PC-3 (cell line): ENCODE measurements at places on chromosomes 16 and 17. TPM values are rescaled to one million over a fixed set of nuclear protein-coding genes. Genes with fewer than 3 reads are reported as not detected.

DNA sequence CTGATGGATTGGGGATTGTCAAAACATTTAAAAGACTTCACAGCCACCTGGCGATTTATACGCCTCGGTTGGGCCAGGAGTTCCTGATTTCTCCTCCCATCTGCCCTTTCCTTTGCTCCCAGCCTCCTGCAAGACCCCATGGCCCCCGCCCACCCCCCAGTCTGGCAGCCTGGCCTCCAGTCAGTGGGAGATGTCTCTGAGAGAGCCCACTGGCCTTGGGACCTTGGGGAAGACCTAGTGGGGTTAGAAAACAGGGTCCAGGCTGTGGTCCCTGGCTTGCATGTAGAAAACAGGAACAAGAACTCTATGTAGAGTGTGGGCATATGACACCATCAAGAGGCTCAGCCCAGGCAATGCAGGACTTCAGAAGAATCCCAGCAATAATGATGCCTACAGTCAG lies 209.4 kb upstream of the C16orf82 start:
- DNase-seq = no peak

DNA sequence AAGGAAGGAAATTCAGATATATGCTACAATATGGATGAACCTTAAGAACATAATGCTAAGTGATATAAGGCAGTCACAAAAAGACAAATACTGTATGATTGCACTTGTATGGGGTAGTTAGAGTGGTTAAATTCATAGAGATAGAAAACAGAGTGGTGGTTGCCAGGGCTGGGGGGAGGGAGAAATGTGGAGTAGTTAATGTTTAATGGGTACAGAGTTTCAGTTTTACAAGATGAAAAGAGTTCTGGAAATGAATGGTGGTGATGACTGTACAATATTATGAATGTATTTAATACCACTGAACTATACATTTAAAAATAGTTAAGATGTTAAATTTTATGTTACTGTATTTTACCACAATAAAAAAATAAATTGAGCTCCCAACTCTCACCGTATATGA lies 157.9 kb downstream of the TOX3 start:
- DNase-seq = no peak

DNA sequence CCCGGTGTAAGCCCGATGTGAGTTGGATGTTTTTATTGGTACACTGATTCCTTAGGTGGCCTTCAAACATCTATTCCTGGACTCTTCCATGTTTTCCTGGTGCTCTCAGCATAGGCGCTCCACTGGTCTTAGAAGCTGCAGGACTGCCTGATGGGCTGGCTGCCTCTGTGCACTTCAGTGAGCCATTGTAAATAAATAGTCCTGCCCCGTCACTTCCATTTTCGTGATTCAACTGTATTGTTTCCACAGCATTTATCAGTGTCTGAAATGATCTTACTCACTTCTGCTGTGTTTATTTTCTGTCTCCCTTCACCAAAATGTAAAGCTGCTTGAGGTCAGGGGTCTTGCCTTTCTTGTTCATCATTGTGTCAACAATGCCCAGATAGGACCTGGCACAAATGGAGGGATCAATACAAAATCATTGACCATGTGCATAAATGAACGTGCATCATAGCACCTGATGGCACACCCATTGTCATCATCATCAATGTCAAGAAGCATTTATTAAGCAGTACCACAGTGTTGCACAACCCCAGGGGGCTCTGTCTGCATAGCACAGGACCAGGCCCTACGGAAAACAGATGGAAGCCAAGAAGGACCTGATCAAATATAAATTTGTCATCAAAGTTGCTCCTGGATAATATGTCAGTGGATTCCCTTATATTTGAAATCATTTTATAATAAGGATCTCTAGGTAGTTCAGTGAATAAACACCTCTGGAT lies 66.6 kb upstream of the CPHXL start:
- DNase-seq = peak; percentile 7

DNA sequence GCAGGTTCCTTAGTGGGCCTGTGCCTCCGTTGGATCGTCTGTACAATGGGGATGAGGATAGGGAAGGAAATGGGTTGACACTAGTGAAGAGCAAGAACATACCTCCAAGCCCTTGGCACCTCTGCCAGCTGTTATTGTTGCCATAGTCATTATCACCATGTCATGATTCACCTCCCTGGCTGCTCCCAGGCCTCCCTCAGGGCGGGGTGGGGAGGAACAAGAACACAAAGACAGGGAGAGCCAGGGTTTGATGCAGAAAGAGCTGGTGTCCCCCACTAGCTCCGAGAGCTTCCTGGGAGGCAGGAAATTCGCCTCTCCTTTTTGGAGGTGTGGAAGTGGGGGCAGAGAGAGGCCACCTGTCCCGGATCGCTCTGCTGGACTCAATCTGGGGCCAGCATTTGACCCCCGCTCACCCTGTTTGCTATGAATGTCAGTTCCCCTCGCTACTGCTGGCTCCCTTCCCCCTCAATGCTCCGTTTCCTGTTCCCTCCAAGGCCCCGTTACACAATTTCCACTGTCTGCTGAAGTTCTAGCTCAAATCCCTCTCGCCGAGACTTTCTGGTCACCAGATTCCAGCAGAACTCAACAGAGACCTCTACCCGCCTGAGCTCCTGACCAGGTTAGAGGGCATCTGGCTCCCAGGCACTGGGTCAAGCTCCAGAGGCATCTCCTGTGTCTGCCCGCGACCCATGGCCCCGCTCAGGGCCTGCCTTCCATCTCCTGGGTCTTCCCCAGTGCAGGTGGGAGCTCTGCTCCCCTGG lies 9.1 kb downstream of the TIMP2 start:
- peak; percentile 77 for DNase-seq

DHX58 gene
- total RNA-seq = not detected in 2 replicates

TP53TG3B gene
- total RNA-seq = not detected in 2 replicates

SLC47A1 gene
- total RNA-seq = 0.12 and 0.15 TPM in 2 replicates

PRSS8 gene
- 18.0 and 23.4 TPM in 2 replicates for total RNA-seq

GPR139 gene
- not detected in 2 replicates for total RNA-seq

ZNF213 gene
- 3.6 and 9.6 TPM in 2 replicates for total RNA-seq
